Suprapubic skin (tissue), 4 donors: ENCODE measurements at places on chromosomes 2 and 18. TPM values are rescaled to one million over a fixed set of nuclear protein-coding genes. Genes with fewer than 3 reads are reported as not detected.

DNA sequence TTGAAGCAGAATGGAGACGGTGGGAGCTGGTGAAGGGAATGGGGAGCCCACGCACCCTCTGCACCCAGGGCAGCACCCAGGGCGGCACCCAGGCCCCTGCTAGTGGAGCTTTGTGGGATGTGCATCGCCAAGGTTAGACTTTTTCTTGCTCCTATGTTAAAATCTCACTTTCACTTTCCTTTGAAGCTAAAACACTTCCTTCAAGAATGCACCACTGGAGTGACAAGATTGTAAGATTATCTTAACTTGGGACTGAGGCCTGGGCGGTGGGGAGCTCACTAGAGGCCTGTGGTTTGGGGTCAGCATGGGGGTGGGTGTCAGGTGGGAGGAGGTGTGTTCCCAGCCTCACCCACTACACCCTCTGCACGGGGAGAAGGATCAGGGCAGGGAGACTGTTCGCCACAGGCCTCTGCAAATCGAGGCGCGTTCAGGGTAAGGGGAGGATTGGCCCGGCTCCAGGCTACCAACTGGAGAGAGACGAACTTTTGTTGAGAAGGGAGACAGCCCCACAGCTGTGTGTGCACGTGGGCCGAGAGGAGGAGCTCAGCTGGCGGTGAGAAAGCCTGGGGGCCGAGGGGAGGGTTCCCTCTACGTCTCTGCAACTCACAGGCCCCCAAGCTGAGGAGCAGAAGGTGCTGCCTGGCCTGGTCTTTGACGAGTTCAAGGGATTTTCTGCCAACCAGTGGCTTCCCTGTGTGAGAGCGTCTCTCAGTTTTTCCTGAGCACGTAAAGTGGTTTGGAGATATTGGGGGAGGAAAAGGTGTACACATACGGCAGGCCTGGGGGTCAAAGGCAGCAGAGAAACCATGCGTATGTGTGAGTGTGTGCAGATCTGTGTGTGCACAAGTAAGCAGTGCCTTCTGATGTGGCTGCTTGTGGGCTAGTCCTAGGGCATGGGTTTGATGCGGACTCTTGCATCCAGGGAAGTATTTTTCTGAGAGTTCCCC lies 147.7 kb downstream of the KLHL29 start:
- DNase-seq: no peak

DNA sequence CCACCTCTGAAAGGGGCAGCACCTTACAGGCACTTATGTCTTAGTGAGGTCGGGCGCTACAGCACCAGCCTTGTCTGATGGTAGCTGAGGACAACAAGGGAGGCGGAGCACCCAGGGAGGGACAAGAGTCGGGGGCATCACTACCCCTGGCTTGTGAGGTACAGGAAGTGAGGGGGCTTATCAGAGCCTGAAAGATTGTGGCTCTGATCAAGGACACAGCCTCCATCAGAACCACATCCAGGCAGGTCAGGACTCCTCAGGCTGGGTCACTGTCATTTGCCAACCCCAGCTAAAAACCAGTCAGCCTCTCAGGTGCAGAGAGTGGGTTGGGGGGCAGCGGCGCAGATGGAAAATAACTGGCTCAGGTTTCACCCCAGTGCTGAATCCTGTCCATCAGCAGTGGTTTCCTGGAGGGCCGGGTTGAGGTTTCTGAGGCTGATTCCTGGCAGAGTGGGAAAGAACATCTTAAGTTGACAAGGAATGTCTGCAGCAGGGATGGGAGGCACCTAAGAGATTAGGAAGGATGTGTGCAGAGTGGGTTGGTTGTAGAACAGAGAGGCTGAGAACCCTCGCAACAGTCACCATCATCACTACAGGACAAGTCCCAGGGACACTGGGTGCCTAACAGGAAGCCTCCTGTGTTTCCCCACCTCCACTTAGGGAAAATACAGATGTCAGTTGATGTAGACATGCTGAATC lies 45.3 kb downstream of the FBLN7 start:
- no peak for DNase-seq

GRCh38 chr2:113898081-113898480 lies 8.2 kb downstream of the ACTR3 start:
- no peak for DNase-seq

GRCh38 chr2:98583816-98584618 lies 24.3 kb downstream of the COA5 start:
- no peak for DNase-seq

DNA sequence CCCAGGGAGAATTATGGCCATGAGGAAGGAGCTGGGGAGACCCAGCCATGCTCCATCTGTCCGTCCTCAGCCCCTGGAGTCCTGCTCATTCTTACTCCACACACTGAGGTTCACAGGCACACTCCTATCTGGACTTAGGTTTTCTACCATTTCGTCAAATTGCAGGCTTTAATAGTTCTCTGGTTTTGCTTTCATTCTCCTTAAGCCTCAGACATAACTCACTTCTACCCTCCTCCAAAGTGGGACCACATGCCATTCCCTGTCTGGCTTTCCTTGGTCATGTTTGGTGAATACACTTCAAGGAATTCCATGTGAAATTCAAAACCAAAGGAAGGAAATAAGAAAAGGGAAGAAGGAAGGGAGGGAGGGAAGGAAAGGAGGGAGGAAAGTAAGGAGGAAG lies 115.7 kb downstream of the CMPK2 start:
- no peak for DNase-seq

- DNase-seq: no peak
These were observed 44.9 kb downstream of the MALT1 start for GRCh38 chr18:58716060-58716756.

DNA sequence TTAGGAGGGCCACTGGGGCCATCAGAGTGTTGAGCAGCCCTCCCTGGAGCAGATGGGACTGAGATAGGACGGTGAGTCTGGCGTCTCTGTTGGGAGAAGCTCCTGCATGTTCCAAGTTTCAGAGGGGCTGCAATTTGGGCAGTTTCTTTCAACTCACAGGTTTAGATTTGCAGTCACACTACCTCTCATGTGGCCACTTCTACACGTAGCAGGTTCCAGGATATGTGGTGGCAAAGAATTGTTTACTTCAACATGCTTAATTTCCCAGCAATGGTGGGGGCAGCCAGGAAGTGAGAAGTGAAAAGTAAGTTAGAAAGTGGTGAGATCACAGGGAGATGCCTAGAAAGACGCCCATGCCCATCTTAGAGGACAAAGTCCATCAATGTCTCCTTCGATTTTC lies 9.3 kb downstream of the NCK2 start:
- DNase-seq: no peak

DNA sequence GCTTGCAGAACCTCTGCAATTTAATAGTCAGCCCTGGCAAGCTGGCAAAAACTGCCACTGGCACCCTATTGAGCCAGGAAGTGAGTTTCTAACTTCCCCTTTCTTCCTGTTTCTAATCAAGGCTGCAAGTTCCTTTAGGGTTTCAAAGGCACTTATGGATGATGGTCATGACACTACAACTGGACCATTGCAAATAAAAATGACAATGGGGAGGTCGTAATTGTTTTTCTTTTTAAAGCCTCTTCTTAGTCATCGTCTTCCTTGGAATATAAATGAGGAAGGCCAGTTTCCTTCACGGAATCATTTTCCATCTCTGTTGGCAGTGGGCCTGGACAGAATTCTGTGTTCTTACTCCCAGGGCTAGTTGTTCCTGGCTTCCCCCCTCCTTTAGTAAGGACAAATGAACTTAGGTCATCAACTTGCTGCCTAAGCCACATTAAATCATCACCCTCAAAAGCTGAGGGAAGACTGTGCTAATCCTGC lies 35.8 kb downstream of the SH3RF3 start:
- no peak for DNase-seq

Gene GCA
- total RNA-seq: 22.1 TPM

Gene CFAP221
- total RNA-seq: not detected

Gene STPG4
- 0.49 TPM for total RNA-seq

Gene ARHGEF4
- total RNA-seq: 378 TPM
